ENCODE measurements at places on chromosomes 3 and 15.
A peak's percentile ranks its signal among the peaks of the same experiment; 100 is the strongest.

DNA sequence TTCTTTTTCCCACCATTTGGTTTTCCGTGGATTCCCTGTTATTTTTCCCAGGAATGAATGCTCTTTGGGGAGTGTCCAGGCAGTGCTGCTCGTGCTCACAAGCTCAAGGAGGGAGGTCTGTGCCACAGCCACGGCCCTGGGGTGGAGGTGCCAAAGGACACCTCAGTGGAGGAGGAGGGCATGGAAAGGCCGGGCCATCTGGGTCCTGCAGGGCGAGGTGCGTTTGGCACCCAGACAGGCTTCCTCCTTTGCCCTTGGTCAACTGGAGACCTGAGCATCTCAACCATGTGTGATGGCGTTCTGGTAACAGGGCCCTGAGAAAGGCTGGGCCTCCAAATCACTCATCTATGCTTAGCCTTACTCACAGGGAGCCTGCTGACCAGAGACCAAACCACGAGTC lies 25.4 kb downstream of the KY start:
- DNase-seq: no peak

GRCh38 chr3:131846296-131846924 lies 188.4 kb downstream of the CPNE4 start:
- no peak for DNase-seq

DNA sequence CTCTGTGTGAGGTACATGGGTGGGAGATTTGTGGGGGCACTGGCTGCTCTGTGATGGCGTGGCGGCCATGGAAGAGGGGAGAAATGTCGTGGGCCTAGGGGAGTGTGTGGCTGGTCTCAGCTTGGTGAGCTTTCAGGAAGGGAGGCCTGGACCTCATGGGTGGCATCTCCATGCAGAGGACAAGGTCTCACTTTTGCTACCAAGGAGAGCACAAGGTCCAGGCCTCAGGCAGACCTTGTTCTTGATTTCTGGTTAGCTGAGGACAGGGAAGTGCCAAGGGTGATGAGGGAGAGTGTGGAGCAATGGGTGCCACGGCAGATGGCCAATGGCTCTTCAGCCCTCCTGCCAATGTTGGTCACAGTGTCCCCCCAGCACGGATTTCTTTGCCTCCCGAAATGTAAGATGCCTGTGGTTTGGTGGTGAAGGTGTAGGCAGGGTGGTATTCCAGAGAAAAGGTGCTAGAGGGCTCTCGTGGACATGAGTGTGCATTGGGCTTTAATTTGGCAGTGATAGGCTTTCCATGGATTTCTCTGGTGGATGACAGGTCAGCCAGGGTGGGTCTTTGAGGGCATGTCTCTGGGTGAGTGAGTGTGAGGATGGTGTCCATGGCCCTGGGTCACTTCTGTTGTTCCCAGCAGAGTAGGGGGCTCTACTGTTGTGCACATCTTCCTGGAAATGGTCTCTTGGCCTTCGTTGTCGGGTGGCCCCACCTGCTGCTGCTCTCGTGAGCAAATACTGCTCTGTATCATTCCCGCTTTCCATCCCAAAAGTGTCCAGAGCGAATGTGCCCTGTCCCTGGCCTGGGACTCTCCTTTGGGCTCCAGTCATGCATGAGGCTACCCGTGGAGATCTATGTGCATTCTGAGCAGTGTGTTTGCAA lies 108.0 kb downstream of the SNRPN start:
- DNase-seq: no peak

DNA sequence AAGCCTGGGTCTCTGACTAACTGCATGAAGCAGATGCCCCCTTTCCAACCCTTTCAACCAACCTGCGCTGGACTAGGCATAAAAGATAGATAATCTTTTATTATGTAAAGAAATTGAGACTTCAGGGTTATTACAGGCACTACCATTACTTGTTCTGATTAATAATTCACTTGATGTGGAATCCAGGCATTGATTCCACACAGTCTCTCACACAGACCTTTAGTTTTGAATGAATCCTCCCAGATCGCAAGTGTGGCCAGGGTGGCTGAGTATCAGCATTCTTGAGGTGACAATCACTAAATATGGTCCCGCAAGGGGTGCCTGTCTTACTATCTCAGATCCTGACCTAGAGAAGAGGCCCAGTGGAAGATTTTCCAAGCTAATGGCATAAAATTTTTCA lies 368.9 kb upstream of the ONECUT1 start:
- no peak for DNase-seq

DNA sequence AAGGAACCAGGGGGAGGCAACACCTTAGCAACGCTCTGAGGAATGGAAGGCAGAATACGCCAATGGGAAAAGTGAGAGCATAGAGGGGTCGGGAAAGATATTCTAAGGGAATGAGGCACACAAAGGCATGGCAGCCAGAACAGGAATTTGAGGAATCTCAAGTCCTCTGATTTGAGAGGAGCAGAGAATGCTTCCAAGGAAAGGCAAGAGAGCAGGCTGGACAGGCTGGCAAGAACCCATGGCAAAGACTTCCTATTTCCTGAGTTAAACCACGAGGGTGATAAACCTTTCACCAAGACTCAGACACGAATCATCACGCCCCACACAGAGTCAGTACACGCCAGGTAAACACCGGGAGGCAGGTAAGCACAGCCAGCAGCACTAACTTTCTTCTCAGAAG lies 109.8 kb downstream of the IGF2BP2 start:
- DNase-seq: no peak

DNA sequence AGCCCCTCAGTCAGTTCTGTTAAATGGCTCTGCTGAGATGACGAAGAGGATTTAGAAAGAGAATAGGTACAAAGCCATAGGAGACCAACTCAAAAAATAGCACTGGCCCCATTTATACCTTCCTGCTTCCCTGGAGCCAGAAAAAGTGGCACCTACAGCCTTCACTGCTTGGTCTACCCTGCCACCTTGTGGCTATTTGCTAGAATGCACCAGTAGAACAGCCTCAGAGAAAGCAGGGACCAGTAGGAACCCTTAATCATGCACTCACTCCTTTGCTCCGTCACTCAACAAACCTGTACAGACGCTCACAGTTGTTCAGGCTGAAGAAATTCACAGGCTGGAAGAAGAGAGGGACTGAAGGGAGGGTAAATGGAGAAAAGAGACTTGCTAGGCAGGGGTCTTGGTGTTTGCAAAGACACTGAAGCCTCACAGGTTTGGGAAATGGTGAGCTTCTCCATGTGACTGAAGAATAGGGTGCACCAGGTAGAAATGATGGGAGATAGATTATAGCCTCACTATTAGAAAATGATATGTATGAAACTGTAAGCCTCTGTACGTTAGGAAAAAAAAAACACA lies 12.1 kb upstream of the RTP2 start:
- peak; percentile 60 for DNase-seq

DNA sequence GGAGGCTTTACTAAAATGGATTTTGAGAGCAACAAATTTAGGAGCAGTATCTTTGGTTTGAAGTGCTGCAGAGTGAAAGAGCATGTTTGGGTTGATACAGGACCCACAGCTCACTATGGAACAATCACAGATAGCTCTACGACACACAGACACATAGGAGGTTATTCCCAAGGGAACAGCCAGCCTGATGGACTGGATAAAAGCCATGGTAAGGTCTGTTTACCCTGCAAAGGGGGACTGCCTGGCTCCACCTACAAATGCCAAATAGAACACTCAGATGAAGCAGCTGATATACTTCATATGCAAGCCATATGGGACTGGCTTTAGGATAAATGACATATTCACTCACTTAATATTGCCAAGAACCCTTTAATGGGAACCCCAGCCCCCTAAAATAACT lies 75.4 kb downstream of the CDC25A start:
- no peak for DNase-seq

DNA sequence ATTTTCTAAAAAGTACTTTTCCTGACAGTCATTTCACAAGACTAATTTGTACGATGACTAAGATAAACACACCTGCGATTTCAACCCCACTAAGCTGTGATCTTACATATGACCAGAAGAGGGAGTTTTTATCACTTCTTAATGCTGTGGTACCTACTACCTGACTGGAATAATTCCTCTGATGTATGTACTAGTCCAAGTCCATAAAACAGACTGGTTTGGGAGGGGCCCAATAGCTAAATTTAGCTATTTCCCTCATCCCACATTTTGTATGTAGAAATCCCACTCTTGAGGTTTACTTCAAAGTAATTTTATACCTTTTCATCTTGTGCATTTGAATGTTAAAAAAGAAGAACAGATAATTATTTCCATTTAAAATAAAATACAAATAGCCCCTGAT lies 49.7 kb upstream of the SCAANT1 start:
- peak; percentile 21 for DNase-seq

DNA sequence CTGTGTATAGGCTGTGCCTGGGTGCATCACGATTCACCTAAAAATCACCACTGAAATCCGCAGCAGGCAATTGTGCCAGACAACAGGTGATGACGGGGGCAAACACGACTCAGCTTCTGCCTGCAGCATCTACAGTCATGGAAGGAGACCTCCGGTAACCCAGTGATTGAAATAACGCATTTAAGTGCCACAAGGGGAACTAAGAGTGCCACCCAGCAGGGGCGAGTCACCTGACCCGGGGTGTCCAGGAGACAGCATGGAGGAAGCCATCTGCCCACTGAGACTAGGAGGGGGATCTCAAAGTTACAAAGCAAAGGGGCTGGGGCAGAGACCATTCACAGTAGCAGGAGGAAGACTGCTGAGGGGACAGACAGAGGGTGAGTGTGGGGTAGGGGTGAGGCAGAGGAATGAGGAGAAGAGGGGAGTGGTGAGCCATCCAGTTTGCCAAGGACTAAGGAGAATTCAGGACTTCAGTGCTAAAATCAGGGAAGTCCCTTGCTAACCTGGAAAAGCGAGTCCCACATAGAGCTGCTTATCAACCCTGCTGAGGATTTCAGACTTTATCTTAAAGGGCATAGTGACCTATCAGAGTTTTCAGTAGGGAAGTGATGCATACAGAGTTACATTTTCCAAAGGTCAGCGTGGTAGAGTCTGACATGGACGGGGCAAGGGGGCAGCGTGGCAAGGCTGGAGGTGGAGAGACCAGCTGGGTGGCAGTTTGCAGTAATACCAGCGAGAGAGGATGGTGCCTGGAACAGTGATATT lies 256.7 kb upstream of the HES1 start:
- DNase-seq: no peak

GRCh38 chr3:81277853-81278252 lies 483.6 kb downstream of the GBE1 start:
- DNase-seq: no peak
